ENCODE measurements at places on chromosomes 5 and 9. TPM values are rescaled to one million over a fixed set of nuclear protein-coding genes. Genes with fewer than 3 reads are reported as not detected.

- no peak for DNase-seq
These were observed 124.0 kb downstream of the GNAQ start for GRCh38 chr9:77907585-77907984.

GRCh38 chr9:24007185-24007584, 181.1 kb upstream of the ELAVL2 start:
- DNase-seq, result no peak

DNA sequence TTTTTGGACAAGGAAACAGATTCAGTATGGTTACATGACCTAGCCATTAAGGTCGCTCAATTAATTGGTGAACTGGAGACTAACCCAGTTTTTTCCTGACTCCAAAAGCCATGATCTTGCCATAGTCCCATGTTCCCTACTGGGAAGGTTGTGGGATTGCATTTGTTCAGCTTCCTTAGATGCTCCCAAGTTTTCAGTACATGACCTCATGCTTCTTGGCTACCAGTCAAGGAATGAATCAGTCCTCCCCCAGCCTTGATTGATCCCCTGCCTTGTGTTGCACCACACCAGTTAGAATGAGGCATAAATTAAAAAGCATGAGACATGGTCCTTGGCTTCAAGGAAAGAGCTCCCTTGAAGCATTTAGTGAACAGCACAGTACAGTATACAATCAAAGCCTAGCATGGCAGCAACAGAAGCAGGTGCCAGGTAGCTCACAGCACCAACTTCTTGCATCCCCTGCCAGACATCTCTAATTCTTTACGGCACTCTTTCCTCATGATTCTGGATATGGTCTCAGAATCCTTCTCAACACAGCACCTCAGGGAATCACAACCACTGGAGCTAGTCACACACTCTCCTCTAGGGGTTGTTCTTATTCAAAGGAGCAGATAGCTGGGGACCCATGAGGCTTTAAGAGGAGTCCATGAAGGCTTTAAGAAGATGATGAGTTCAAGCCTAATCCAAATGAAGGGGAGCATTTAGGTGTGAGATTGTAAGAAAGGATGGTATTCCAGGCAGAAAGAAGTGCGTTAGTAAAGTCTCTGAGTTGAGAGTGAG, 295.5 kb upstream of the CLINT1 start:
- DNase-seq, result no peak

GRCh38 chr5:32369032-32369431, 56.3 kb upstream of the MTMR12 start:
- DNase-seq, result no peak

DNA sequence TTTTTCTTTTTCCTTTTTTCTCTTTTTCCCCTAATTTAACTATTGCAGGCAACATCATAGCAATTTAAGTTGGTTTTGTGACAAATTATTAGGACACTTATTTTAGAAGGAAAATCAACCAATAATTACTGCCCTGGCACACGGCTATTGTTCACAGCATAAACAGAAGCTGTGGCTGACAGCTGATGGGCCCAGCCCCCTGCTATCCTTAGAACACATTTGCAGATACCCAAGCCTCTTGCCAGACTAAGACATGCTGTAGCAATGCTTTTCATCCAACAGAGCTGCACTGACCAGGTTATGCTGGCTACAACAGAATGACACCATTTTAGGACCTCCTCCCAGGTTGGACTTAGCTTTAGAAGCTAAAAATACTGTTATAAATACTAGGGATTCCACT, 852.7 kb upstream of the DMAC1 start:
- no peak for DNase-seq

GRCh38 chr9:116990592-116990991, 303.5 kb downstream of the TRIM32 start:
- DNase-seq, result no peak

GRCh38 chr9:2217540-2217939, 202.4 kb downstream of the SMARCA2 start:
- DNase-seq, result no peak

GRCh38 chr5:178487911-178488600, 102.1 kb downstream of the COL23A1 start:
- no peak for DNase-seq

DNA sequence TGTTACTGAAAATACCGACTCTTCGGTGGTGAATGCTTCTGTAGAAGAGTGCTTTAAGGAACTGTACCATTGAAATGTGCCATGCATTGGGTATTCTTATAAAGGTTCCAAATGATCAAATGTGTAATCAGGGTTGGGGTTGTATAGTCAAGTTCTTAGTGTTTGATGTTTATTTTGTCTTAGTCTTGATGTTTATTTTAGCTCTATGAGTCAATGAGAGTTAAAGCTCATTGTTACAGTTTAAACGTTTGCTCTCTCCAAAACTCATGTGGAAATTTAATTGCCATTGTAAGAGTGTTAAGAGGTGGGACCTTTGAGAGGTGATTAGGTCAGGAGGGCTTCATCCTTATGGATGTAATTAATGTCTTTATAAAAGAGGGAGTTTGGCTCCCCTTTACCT, 153.0 kb downstream of the FER start:
- DNase-seq, result no peak

GRCh38 chr9:9045072-9045471, 1245.5 kb upstream of the DMAC1 start:
- no peak for DNase-seq

DNA sequence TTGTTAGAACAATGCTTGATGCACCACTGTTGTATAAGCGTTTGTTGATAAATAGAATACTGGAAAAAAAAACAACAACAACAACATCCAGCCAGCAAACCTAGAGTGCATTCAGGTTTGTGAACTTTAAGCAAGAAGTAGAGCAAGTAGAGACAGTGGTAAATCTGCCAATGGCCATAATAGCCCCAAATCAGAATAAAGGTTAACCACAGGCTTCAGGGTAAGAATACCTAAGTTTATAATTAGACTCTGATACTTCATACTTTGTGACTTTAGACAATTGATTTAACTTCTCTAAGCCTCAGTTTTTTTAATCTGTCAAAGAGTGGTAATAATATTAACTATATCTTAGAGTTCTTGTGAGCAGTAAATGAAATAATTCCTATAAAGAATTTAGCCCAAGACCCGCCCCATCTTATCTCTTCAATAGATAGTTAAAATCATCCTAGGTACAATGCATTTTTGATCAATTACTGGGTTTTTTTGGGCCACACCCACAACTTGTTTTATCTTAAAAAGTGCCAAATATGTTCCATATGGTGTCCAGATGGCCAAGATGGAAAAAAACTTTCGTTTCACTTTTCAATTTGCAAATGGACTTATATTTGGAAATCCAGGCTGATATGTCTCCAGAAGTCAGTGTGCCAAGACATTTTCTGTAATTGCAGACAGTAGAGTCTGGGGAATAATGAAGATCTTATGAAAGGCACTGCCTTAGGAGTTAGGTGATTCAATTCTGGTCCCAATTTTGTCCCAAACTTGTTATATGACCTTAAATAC, 24.5 kb upstream of the DPYSL3 start:
- no peak for DNase-seq

Gene PCDHB12
- total RNA-seq, result 6.1 TPM

Gene AGXT2
- not detected for total RNA-seq

Gene NIPAL4
- 0.49 TPM for total RNA-seq

Gene PCDHA13
- 5.8 TPM for total RNA-seq

All from mesothelial cell of epicardium (in vitro differentiated cells).